ENCODE measurements at places on chromosomes 2 and 18. TPM values are rescaled to one million over a fixed set of nuclear protein-coding genes. Genes with fewer than 3 reads are reported as not detected.

UPP2 gene
- not detected for total RNA-seq

ALPI gene
- not detected for total RNA-seq

GRCh38 chr2:161245671-161246070 lies 62.6 kb upstream of the PSMD14 start:
- H3K27me3 ChIP-seq: no peaks in the 10 kb centered on the region
- no peak overlapping the region for H3K27ac ChIP-seq
- no peaks in the 10 kb centered on the region for H3K36me3 ChIP-seq

- no peak overlapping the region for H3K27ac ChIP-seq
- no peak for DNase-seq
- H3K36me3 ChIP-seq: no peaks in the 10 kb centered on the region
- H3K4me1 ChIP-seq: no peaks in the 10 kb centered on the region
These were observed 50.7 kb upstream of the ARL5A start for GRCh38 chr2:151878655-151879563.

ITGA4 gene
- total RNA-seq: 169 TPM

GALNT1 gene
- total RNA-seq: 49.9 TPM

- H3K4me3 ChIP-seq: no peak overlapping the region
- no peak overlapping the region for H3K27ac ChIP-seq
- H3K27me3 ChIP-seq: no peaks in the 10 kb centered on the region
These were observed 21.6 kb upstream of the TEX51 start for GRCh38 chr2:126877041-126877440.

DNA sequence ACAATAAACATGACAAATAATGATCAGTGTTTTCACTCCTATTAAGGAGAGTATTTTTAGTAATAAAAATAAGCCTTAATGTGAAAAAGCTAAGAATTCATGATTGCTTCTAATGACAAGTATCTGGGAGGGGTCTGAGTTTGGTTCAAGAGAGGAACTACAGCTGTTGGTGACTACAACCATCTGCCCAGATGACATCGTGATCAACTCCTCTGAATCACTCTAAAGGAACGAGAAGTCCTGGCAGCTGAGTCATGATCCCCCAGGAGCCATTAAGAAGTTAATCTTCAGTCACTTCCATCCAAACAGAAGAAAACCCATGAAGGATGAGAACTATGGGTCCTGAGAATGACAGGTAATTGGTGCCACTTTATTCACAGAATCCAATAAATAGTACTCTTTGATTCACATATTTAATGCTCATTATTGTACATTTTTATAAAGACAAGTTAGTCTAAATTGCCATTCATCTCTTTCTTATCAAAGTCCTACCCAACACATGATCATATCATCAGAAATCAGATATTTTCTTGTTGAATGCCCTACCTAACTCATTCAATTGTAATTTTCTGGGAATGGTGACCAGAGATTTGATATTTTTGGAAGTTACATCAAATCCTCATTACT lies 6.8 kb downstream of the TFPI start:
- no peak overlapping the region for H3K27ac ChIP-seq
- DNase-seq: no peak
- H3K36me3 ChIP-seq: no peaks in the 10 kb centered on the region
- H3K4me1 ChIP-seq: no peaks in the 10 kb centered on the region
- H3K27me3 ChIP-seq: no peaks in the 10 kb centered on the region

DNA sequence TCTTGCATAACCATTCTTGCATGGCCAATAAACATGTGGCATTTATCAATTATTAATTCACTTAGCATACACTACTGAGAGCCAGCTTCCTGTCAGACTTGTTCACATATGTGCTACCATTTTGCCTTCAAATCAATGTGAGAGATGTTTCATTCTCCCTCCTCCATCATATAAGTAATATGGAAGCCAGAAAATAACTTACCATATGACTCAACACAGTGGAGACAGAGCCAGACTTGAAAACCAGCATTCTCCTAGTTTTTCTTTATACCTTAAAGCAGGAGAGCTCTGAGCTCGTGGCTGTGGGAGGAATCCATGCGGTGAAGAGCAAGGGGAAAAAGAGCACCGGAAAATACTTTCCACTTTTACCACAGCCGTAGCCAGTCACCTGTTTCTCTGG lies 215.0 kb upstream of the LRATD1 start:
- no peaks in the 10 kb centered on the region for H3K36me3 ChIP-seq
- DNase-seq: no peak
- H3K4me1 ChIP-seq: no peaks in the 10 kb centered on the region
- H3K4me3 ChIP-seq: no peak overlapping the region

HTR2B gene
- not detected for total RNA-seq

- no peaks in the 10 kb centered on the region for H3K27me3 ChIP-seq
- H3K4me1 ChIP-seq: peaks cover 88% of the 10 kb centered on the region
- H3K4me3 ChIP-seq: no peak overlapping the region
- H3K27ac ChIP-seq: peak overlapping the region; percentile 47
- no peak for DNase-seq
- peaks cover 53% of the 10 kb centered on the region for H3K36me3 ChIP-seq
These were observed 35.9 kb downstream of the INPP5D start for GRCh38 chr2:233096006-233096405.

ANKRD36 gene
- total RNA-seq: 76.6 TPM

PROM2 gene
- total RNA-seq: 0.85 TPM

CCDC141 gene
- total RNA-seq: 47.5 TPM

DNA sequence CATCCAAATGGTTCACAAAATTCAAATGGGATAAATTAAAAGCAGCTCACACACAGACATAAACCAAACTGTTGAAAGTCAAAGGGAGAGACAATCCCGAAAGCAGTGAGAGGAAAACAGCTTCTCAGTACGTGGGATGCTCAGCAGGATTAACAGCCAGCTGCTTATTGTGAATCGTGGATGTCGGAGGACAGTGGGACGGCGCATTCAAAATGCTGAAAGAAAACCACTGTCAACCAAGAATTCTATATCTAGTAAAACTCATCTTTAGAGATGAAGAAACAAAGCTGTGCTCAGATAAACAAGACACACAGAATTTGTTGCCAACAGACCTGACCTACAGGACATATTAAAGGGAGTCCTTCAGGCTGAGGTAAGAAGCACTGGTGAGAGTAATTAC lies 102.9 kb downstream of the NFATC1 start:
- no peaks in the 10 kb centered on the region for H3K27me3 ChIP-seq
- peaks cover 32% of the 10 kb centered on the region for H3K4me1 ChIP-seq
- H3K36me3 ChIP-seq: no peaks in the 10 kb centered on the region
- H3K27ac ChIP-seq: no peak overlapping the region
- no peak overlapping the region for H3K4me3 ChIP-seq

DNA sequence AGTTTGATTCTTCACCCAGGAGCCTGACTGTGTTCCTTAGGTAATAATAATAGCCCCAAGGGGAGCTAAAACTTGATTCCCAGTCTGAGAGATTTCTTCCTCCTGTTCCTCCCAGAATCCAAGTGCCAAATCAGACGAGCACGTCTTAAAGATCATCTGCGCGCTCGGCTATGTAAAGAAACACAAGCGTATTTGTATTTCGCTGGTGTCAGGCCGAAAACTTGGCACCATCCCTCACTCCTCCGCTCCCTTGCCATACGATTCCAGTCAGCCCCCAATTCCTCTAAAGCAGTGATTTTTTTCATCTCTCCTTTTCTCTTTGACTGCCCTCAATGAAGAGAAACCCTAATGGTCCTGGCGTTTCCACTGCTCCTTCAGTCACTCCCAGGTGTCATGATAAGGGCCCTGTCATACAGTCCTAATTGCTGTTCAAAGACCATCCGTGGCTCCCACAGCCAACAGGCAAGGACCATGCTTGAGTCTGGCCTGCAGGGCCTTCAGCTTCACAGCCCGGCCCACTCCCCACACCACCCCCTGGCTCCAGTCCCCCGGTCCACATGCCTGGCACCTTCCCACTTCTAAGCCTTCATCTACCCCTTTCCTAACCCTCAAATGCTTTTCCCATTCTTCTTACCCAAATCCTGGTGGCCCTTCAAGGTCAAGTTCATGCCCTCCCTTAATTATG lies 130.8 kb upstream of the ID2 start:
- no peaks in the 10 kb centered on the region for H3K36me3 ChIP-seq
- no peaks in the 10 kb centered on the region for H3K27me3 ChIP-seq
- H3K27ac ChIP-seq: no peak overlapping the region
- H3K4me3 ChIP-seq: no peak overlapping the region
- DNase-seq: no peak
- peaks cover 16% of the 10 kb centered on the region for H3K4me1 ChIP-seq
